ENCODE measurements at places on chromosomes 2 and 18. TPM values are rescaled to one million over a fixed set of nuclear protein-coding genes. Genes with fewer than 3 reads are reported as not detected.

GRCh38 chr2:109304242-109304641, 175.2 kb downstream of the SH3RF3 start:
- DNase-seq: no peak

GRCh38 chr2:9002637-9003365, 683 bp downstream of the MBOAT2 start:
- DNase-seq: no peak

DNA sequence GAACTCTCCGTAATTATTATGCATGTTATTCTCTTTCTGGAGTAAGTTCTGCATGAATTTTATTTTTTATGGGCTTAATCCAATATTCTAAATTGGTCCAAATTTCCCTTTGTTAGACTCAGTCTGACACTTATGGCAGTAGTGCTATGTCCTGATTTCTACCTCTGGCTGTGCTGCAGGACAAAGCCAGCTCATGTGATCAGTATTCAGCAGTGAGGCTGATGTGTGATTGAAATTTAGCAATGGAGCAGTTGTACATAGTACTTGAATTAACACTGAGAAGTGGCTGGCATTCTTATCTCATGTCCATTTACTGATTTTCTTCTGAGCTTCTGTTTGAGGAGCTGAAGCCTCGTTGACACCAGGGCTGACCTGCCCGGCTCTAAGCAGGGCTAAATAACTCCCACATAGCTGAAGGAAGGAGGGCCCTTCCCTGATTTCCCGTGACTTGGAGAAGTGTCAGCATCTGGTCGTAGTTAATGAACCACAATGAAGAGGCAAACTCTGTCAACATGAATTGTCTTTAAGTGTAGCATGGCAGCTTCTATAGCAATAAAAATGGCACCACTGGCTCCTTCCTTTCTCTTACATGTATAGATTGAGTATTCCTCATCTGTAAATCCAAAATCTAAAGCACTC, 159.0 kb upstream of the RASGRP3 start:
- DNase-seq: no peak

DNA sequence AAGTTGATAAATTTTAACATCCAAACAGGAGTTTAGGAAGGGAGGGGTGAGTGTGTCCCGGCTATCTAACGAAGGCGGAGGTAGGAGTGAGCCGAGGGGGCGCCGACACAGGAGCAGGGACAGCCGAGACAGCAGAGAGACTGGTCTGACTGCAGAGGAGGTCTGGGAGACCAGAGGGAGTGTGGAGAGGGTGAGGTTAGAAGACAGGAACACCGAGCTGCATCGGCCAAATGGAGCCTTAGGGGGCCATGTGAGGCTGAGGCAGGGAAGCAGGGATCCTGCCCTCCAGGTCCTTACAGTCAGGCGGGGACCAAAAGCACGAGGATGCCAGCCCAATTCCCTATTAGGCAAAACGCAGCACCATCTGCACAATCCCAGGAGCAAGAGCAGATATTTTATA, 67.0 kb downstream of the SFXN5 start:
- DNase-seq: no peak

- no peak for DNase-seq
Measured at GRCh38 chr2:3754280-3754679, 50.9 kb downstream of the DCDC2C start.

DNA sequence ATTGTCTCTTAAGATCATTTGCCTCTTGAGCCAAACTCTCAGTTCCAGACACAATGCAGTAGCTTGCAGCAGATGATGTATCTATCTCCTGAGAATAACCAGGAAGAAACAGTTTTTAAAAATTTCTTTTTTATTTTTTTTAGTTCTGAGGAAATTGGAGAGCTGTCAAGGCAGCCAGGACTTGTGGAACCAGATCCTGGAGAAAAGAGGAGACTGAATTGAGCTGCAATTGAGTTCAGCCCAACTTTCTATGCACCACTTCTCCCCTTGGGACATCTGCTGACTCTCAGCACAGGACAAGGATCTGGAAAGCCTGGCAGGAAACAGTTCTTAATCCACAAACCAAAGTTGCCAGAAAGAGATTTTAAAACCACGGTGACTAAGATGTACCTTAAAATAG, 13.5 kb upstream of the CSRNP3 start:
- no peak for DNase-seq

- DNase-seq: no peak
Measured at GRCh38 chr2:151459358-151459757, 49.7 kb downstream of the RIF1 start.

DNA sequence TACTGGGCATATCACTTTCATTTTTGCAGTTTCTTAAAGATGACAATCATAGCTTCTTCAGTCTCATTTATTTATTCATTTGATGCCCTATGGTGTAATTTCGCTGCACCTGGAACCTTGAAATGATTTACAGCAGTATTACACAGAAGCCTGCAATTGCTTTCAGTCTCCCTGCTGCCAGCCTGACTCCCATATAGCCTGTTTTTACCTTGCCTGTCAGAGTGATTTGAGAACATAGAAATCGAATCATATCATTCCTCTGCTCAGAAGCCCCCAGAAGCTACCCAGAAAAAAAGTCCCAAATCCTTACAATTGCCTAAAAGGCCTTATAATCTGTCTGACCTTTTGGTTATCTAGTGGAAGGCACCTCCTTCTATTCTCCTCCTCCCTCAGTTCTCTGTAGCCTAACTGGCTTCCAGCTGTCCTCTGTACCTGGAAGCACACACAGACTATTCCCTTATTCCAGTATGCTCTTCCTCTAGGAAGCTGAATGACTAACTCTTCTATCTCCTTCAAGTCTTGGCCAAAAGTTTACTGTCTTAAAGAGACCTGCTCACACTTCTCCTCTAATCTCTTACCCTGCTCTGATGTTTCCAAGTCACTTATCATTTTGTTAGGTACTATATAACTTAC, 12.6 kb downstream of the SCN3A start:
- no peak for DNase-seq

- no peak for DNase-seq
Measured at GRCh38 chr2:99975386-99975785, 167.0 kb downstream of the AFF3 start.

DNA sequence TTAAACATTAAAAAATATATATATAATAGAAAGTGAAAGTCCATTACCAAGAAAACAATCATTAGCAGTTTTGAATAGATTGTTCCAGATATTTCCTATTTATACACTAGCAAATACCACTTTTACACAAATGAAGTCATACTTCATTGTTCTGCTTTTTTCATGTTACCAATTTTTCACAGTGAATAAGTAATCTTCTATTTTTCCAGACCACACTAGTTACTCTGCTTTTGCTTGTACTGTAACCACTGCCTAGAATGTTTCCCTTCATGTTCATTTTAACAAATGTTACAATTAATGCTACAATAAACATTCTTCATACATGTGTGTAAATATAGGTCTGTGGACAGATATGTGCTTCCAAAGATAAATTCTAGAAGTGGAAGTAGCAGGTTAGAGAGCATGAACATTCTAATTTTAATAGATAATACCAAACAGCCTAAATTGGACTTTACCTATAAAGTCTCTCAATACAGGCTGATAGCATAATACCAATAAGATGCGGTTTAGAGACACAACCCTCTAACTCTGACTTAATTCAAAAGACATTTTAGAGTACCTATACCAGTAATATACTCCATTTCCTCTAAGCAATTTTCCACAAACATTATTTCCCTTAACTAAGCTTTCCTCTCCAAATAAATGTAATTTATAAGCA, 17.0 kb downstream of the ITSN2 start:
- DNase-seq: no peak

DNA sequence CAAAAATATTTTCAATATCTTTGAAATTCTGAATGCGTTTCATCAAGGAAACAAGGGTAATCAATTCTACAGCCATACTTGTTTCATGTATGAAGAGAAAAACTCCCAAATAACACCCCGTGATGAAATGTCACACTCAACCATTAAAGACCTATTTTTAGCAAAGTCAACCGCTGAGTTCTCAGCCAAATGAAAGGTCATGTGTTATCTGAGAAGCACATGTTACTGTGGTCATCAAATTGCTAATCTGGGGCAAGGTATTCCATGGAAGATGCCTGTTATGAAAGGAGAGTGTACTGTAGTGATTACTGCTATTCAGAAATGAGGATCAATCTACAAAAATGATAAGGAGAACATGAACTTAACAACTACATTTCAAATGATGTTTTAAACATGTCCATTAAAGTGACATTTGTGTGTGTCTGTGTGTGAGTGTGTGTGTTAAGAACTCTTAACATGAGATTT, 126.7 kb downstream of the BCL2 start:
- no peak for DNase-seq

DNA sequence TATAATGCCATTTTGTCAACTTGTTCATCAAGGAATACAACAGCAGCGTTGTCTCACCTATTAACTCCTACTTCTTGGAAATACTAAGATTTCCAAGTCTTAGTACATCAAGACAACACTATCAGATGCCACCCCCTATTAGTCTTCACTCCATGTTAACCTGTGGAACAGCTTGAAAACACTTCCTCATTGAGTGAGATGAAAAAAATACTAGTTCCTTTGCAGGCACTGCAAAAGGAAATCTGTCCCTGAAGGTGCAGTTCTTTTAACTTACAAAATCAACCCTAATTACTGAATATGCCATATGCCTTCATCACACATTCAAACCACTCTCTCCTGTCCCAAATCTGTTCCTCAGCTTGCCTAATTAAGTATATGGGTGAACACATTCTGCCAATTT, 4.0 kb downstream of the CWC22 start:
- no peak for DNase-seq

- no peak for DNase-seq
Measured at GRCh38 chr18:58336605-58337004, 292.3 kb downstream of the ALPK2 start.

DNA sequence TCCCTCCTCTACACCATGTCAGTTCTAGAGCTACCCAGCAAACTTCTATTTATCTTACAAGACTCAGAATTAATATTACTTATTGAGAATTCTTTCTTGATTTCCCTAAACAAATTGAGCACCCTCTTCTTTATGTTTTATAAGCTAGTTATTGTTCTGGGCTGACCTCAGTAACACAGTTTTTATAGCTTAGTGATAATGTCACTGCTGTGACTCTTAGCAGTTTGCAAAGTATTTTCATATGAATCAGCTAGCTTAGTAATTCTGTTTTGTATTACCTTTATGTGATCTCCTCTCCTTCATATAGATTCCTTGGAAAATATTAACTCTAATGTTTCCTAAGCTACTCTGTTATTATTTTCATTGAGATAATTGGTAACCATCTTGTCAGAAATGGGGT, 114.9 kb downstream of the PMS1 start:
- DNase-seq: no peak

GRCh38 chr2:1772471-1773267, 28.4 kb upstream of the PXDN start:
- DNase-seq: no peak

DNA sequence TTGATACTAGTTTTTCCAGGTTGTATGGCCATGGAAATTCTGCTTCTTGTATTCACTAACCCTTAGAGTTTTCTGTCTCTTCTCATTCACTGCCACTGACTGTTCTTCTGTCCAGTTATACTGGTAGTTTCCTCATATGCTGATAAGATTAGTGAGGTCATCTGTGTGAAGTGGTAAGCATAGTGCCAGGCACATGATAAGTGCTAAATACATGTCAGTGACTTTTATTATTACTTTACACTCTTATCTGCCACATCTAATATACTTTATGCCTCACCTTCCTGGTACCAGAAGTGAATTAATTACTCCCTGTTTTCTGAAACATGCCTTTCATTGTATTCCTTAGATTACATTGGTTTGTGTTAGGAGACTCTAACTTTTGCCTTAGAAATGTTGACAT, 91.3 kb downstream of the NBEAL1 start:
- DNase-seq: no peak

DNA sequence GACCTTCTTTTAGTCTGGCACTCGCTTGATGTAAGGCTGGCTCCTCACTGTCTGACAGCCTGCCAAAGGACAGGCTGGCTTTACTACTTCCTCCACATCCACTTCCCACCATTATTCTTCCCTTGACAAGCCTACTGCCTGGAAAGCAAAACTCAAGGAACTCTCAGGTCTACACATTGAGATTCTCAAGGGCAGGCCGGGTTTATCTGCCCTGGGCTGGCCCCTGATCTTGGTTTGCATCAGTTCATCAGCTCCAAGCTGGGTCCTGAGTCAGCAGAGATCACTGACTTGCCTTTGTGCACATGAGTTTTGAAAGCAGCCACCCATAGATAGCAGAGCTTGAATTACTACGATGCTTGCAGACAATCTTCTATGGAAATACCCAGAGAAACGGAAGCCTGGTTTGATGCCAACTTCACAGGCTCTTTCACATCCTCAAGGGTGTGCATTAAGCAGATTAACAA, 53.9 kb downstream of the KCTD18 start:
- DNase-seq: no peak

DNA sequence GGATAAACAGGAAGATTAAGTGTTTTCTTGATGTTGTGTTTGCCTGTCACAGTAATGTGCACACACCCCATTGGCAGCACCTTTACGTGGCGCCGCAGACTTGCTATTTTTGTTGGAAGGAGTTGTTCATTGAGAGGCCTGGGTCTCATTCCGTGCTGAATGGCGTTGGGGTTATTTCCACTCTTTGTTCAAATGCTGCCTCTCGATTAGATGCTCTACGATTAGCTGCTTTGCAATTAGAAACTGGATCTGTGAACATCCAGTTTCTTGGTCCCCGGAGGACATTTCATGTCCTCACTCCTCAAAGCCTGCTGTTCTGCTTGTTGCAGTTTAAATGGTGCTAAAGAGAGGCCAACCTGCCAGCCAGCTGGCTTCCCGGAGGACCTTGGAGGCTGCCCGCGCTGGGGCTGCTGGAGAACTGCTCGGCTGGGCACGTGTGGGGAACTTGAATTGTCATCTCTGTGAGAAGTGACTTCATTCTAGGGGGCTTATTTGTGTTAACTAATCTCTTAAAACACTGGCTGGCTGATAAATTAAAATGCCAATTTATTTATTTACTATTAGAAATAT, 117.4 kb upstream of the NABP1 start:
- no peak for DNase-seq

The SLC4A5 gene
- total RNA-seq: 2.2 TPM

The DES gene
- 6.1 TPM for total RNA-seq

The CDH2 gene
- total RNA-seq: 0.23 TPM

The TRMT61B gene
- 6.2 TPM for total RNA-seq

The CRYGC gene
- not detected for total RNA-seq

The AKAIN1 gene
- 0.28 TPM for total RNA-seq

The EFEMP1 gene
- total RNA-seq: 8.9 TPM

The GPR155 gene
- 11.5 TPM for total RNA-seq

The TACR1 gene
- total RNA-seq: 0.08 TPM
